ENCODE measurements at places on chromosomes 5 and 9.

GRCh38 chr5:16616536-16617273 lies at the start of gene RETREG1:
TSS of gene RETREG1 (minus strand) at chr5:16616997. CDS start at chr5:16616971, 26 bp downstream.
- peak; percentile 49 for DNase-seq

- no peak for DNase-seq
These were observed 19.7 kb downstream of the CAMSAP1 start for GRCh38 chr9:135887585-135888050.

DNA sequence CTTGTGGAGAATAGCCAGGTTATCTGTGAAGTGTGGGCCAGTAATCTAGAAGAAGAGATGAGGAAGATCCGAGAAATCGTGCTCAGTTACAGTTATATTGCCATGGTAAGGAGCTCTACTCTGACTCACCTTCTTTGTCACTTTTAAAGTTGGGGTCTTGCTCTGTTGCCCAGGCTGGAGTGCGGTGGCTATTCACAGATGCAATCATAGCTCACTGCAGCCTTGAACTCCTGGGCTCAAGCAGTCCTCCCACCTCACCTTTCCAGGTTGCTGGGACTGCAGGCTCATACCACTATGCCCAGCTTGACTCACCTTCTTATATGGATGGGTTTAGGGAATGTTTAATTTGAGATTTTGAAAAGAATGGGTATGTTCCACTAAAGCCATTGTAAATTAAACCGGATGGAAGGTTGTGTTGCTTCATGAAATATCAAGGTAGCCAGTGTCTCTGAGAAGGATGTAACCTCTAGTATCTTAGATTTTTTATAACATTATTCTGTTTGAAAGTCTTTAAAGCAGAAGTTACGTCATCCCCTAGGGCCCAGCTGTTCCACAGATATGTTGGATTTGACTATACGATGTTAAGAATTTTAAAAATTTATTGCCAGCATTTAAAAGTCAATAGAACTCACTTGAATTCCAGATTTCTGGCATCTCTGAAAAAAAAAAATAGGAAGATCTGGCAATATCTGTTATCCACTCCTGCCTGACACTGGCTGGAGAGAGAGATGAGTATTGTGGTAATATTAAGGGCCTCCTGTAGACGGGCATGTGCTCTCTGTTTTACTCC lies 5.1 kb downstream of the CNOT8 start:
- DNase-seq, result no peak

DNA sequence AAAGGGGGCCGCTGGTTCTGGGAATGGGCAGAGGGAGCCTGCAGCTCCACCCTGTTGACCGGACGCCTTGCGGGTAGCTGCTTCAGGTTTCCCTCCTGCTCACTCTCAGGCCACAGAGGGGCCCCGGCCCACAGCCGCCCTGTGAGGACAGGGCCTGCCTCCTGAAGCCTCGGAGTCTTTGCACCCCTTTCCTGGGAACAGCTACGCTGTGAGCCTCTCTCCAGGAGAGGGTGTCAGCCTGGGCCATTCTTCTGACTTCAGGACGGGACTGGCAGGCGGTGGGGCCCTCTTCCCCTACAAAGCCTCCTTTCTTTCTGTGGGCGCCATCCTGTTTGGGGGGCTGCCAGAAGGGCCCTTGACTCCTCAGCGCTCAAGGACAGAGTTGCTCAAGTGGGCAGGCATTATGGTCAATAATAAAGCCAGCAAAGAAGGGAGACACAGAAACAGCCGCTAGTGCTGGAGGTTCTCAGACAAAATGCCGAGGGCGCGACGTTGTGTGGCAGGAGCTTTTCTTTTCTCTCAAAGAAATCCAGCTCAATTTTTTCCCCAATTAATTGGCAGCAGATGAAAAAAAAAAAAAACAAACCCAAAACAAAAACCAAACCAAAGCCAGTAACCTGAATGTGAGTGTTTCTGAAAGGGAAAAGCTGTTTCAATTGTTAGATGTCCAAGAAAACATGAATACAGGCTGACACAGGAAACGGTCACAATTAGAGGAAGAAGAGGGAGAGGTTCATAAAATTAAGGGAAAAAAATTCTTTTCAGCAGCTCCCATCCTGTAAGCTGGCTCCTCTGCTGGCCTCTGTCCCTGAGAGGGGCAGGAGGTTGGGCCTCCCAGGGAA lies 12.8 kb upstream of the SLC25A51 start:
- no peak for DNase-seq

DNA sequence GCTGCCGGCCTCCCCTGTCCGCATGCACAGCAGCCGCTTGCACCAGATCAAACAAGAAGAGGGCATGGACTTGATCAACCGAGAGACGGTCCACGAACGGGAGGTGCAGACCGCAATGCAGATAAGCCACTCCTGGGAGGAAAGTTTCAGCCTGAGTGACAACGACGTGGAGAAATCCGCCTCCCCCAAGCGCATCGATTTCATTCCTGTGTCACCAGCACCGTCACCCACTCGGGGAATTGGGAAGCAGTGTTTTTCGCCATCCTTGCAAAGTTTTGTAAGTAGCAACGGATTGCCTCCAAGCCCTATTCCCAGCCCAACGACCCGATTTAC lies 75.3 kb downstream of the PIP5K1B start:
- DNase-seq, result no peak

DNA sequence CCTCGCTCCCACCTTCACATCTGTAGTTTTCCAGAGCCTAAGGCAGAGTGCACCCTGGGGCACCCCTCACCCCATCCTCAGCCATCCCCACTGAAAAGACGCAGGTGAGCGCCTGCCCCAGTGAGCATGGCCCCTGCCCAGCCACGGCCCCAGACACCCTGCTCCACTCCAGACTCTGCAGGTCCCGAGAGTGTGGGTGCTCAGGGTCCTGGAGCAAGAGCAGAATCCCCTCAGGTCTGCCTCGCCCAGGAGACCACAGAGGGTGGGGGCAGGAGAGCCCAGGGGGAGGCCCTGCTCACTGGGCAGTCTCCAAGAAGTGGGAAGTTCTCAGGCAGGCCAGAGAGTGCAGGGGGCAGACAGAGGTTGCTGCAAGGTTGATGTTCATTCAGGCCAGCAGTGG lies 158.6 kb upstream of the PPP1R26 start:
- DNase-seq, result no peak

GRCh38 chr5:96243862-96244261 lies 189.2 kb downstream of the PCSK1 start:
- no peak for DNase-seq

GRCh38 chr5:89064054-89064453 lies 181.1 kb upstream of the MEF2C start:
- DNase-seq, result no peak

- no peak for DNase-seq
These were observed 25.3 kb downstream of the DAP start for GRCh38 chr5:10735569-10736276.

DNA sequence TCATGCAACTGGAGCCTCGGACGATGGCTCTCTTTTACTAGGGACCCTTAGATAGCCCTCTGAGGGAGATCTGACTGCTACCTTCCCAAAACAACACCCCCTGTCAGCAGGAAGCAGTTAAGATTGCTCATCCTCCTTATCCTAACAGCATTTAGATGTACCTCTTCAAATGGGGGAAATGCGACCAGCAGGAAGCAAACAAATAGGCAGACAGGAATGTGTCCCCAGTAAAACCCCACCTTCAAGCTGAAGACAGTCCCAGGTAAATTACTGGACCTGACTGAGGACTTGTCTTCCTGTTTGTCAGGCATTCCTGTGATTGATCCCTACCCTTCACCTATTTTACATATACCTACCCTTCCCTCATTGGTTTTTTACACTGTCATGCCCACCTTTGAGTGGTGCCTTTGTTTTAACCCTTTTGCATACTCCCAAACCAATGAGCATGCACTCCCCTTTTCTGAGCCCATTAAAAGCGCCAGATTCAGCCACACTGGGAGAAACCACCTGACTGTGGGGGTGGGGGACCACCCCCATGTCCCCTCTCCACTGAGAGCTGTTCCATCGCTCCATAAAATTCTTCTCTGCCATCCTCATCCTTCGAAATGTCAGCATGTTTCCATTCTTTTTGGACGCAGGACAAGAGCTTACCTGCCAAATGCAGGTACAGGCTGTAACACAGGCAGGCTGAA lies 954.0 kb upstream of the CDH6 start:
- no peak for DNase-seq

- DNase-seq, result no peak
These were observed 44.9 kb upstream of the MYO10 start for GRCh38 chr5:16980983-16981382.

DNA sequence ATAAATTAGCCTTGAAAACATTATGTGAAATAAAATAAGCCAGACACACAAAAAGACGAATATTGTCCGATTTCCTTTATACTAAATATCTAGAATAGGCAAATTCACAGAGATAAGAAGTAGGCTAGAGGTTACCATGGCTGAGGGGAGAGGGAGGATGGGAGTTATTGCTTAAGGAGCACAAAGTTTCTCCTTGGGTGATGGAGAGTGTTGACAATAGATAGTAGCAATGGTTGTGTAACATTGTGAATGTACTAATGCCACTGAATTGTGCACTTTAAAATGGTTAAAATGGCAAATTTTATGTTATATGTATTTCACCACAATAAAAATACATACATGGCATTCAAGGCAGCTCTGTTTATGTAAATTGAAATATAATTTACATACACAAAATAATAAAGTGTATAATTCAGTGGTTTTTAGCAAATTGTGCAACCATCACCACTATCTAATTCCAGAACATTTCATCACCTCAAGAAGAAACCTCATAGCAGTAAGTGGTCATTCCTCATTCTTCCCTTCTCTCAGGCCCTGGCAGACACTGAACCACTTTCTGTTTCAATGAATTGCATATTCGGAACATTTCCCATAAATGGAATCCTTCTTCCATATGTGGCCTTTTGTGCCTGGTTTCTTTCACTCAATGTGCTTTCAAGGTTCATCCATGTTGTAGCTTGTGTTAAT lies 59.2 kb downstream of the NDST1 start:
- DNase-seq, result no peak

- peak; percentile 78 for DNase-seq
These were observed at the start of gene FRMD3 for GRCh38 chr9:83538172-83538889. TSS of gene FRMD3 (minus strand) at chr9:83538401. CDS start at chr9:83538231, 170 bp downstream.

DNA sequence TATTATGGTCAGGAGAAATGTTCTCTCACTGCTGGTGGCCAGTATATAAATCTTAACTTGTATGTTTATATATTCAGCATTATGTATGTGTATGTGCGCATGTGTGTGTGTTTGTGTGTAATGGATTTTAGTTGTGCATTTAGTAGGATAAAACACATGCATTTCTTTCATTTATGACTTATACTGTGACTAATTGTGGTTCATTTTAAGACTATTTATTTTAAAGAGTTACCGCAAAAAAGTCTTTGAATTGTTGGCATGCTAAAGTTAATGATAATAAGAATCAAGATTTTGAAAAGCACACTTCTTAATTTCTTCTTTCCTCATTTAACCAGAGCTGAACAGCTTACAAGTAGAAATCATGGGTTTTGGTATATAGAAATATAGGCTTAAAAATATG lies 60.9 kb downstream of the RAI14 start:
- DNase-seq, result no peak

DNA sequence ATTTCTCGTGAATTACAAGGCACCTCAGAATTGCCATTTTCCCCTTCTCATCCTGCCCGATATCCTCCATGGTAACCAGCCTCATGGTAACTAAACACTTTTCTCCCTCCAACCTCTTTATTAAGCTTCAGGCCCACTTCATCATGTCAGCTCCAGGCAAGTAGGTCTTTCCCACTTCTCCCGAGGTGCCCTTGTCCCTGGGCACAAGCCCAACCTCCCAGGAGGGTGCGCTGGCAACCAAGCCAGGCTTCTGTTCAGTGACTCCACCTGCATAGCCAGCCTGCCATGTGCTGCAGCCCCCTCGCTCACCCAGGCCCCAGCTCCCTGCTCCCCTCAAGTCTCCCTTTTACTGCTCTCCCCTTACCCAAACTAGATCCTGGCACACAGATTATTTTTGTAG lies 47.4 kb upstream of the AFAP1L1 start:
- no peak for DNase-seq

GRCh38 chr5:76388791-76389512 lies 14.1 kb upstream of the IQGAP2 start:
- DNase-seq, result no peak

- no peak for DNase-seq
These were observed 109.8 kb upstream of the ZNF462 start for GRCh38 chr9:106753155-106753671.
